ENCODE measurements at places on chromosomes 5 and 9.

- DNase-seq, result no peak
These were observed 1241.5 kb upstream of the WWC1 start for GRCh38 chr5:167049771-167050567.

DNA sequence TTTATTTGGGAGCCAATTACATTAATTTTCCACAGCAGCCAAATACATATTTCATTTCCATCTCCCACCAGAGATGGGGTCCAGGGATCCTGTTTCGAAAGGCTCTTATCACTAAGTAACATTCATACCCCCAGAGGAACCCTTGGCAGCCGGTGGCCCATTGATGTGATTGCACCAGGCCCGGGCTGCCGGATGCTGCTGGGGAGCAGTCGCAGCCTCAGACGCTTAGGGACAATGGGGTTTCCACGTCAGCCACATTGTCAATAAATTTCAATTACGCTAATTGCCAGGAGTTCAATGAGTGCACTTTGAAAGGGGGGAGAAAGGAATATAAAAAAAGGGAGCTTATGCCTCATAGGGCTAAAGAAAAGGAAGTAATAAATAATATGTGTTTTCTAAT lies 478.8 kb upstream of the ADAMTS16 start:
- no peak for DNase-seq

DNA sequence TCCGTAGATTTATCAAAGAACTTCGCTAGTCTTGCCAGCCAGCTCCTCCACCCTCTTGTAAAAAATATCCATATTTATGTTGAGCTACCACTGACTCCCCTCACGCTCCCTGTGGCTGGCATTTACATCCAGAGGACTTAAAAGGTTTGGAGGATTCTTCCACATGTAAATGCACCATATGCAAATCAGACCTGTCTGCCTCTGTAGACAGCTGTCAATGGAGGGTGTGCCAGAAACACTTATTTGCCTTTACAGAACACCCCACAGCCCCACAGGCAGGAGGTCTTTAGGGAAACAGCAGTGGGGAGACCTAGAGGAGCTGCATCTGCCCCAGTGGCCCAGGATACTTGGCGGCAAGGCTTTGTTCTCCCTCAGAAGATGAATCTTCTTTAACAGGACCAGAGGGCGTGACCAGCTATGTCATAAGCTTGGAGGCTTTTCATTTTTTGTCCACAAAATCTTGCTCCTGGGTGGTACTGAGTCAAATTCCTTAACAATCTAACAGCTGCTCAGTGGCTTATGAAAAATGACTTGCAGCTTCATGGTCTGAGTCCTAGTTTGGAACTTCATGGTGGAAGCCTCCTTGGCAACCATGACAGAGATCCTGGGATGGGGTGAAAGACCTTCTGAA lies 535.8 kb downstream of the EBF1 start:
- DNase-seq, result no peak

GRCh38 chr5:113060408-113061025 lies 83.9 kb downstream of the DCP2 start:
- no peak for DNase-seq

- no peak for DNase-seq
These were observed 53.7 kb upstream of the PIP5K1B start for GRCh38 chr9:68651280-68651893.

DNA sequence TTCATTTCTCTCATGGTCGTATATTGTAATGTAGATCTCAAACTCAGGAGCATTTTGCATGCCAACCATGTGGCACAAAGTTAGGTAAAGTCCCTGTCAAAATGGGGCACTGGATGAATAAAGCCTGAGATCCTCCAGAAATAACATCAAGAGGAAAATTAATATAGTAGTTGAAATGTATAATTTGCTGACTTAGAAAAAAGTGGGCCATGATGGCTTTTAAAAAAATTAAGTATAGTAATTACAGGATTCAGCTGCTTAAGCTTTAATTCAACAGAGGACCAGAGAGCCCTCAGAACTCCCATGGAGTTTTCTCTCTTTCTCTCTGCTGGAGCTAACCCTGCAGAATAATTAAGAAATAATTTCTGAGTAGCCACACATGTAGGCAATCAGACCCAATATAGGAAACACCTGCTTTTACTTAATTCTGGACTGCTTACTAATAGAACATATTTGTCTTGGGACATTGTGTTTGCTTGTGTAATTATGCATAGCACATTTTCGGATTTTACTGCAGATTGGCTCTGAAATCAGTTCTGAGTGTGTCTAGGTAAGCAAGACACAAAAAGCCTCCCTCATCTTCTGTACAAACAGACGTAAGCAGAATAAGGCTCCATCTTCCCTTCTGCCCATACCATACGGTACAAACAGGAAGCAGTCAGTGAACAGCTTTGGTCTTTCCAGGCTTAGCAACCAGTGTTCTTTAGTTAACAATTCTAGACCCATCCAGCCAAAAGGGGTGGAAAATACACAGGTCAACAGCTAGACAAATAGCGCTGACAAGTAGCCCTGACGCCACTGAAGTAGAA lies 26.5 kb upstream of the PCSK1 start:
- no peak for DNase-seq

GRCh38 chr9:137462986-137463930 lies 4.1 kb upstream of the NSMF start:
- DNase-seq, result no peak

DNA sequence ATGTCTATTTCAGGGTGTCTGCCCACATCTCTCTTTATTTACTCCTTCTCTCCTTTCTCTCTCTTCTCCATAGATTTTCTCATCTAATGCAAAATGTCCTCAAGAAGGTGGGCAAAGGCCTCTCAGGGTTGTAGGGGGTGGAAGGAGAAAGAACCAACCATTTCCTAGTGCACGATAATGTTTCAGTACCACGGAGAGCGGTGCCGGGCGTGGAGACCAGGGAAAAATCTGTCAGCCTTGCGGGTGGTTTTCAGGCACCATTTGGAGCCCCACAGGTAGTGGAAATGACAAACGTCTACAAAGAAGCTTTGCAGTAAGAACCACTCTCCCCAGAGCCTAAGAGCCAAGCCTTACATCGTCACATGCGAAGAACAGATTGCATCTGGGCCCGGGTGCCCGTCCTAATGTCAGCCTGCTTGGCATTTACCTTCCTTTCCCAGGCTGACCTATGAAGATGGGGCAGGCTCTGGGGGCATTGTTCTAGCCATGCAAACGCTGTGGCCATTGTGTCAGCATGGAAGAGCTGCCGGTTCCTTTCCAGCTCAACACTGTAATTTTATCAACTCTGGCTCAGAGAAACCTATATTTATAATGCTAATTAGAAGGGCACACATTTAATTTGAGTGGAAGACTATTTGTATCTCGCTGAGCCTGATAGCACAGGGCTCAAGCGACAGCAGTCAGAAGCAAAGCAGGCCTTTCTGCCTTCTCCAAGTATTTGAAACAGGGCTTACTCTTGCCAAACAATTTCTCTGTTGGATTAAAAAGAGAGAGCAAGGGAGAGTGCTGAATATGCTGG lies 430.1 kb upstream of the WWC1 start:
- DNase-seq, result no peak

DNA sequence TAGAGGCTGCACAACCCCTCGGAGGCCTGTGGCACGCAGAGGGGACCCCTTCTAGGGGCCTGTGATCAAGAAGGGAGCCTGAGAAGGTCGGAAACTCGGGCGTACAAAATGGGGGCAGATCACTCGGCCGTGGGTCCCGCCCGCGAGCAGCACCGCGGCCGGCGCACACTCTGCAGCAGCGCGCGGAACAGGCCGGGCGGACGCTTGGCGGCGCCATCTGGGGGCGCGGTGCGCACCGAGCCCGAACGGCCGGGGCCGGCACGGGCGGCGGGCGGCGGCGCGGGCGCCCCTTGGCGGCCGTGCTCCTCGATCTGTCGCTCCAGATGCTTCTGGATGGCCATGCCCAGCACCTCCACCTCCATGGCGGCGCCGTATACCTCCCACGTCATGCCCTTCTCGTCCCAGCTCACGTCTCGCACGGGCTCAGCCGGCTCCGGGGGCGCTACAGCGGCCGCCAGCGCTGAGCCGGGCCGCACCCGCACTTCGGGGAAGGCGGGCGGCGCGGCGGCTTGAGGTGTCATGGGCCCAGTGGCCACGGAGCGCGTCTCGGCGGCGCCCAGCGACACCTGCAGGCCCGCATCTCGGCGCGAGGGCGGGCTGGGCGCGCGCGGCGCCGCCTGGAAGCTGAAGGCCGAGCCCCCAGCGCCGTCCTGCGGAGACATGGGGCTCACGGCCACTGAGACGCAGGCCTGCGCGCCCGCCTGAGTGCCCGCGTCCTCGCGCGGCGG lies 13.1 kb downstream of the GPRIN1 start:
- no peak for DNase-seq

DNA sequence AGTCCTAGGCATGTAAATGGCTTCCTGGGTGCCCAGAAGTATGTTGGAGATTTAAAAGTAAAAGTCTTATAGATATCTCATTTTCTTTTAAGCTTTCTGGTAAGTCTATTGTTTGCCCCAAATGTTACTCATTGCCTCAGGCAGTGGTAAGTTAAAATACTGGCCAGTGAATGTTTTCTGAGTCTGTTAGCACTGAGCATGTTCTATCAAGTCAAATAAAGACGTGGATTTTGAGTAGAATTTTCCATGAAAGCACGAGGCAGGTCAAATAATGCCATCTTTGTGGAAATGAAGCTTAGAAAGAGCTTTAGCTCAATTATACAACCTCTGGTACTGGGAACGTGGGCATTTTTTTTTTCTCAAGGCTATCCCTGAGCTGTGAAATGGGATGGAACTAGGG lies 651.3 kb upstream of the ACO1 start:
- no peak for DNase-seq

DNA sequence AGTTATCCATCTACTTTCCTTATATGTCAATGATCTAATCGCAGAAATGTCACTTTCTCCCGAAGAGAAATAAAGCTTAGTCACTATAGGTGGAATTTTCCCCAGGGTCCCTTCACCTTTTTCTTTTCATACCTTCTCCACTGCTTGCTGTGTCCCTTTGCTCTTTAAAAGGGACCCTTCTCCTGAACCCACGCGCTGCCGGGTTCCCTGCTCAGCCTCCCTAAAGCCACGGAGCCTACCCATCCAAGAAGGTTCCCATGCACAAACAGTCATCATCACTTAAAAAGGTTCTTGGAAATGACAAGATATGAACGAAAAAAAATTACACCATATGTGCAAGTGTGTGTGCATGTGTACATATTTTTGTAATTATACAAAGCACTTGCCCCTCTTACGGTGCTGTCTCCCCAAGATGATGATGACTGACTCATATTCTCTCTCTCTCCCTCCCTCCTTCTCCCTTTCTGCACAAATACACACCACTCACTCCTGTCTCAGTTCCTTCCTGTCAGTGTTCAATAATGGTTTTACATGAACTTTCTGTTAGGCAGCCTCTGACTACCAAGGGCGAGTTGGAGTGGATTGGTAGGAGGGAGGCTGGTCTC lies 1.5 kb upstream of the PTPRD start:
- DNase-seq, result no peak

DNA sequence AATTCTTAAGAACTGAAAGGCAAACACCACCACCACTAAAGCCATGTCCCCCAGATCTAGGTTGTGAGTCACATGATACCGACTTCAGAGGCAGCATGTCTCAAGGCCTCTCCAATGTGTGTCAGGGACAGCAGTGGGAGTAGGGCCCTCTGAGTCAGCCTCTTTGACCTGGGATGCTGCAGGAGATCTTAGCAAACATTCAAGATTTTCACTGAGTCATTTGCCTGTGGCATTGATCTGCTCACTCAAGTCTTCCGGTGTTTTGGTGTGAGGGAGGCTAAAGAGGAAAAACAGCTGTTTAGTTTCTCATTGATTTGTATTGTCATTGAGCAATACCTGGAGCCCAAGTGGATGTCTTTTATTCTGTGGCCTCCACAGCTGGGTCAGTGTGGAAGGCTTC lies 36.1 kb downstream of the TMC1 start:
- no peak for DNase-seq

- DNase-seq, result no peak
These were observed 57.9 kb downstream of the DOCK8 start for GRCh38 chr9:272251-273213.

DNA sequence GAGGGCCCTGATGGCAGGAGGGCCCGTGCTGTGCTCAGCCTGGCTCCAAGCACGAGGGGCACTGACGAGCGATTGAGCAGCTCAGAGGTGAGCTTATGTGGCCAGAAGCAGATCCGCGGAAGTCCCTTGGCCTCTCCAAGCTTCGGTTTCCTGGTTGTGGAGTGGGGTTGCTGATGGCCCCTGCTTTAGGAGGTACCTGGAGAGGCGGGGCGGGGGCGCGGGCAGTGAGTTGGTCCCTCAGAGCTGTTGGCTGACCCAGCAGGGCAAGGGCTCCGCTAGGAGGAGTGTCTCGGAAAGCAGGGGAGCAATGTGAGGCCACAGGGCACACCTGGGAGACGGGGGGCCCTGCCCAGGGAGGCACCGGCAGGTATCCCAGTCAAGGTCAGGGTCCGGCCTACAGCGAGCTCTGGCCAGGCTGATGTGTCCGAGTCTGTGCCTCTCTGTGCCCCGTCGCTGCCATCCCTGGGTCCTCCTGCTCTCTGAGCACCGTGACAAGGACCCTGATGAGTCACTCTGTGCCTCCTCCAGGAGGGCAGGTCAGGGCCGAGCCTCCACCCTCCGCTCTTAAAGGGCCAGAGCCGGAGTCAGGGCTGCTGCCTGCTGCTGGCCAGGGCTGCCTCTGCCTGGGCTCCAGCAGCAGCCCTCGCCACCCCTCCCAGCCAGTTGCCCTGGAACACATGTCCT lies 14.8 kb downstream of the NCS1 start:
- DNase-seq, result no peak

DNA sequence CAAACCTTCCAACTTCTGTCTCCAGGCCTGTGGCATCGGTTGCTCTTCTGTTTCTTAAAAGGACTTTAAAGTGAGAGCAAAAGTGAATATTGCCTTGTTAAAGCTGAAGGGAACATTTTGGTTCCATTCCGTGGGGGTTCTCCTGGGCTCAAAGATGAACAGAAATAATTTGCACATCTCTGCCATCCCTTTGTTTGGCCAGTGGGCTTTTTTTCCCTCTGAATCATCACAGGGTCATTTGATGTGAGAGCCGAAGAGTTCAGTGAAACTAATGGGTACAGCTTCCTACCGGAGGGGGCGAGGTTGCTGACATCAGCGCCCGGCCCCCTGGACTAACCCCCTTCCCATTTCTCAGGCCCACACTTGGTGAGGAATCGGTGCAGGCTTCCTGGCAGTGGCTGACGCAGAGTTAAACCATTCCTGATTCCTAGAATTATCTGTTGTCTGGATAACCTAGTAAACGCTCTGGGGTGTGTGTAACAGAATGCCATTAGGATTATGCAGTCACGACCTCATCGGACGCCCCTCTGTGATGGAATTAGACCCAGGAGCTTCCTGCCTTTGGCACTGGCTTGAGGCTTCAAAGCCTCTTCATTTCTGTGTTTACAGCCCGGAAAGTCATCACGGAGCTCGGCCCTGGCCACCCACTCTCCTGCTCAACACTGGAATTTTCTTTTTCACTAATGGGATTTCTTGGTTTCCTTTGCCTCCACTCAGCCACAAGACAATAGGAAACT lies 61.6 kb upstream of the RPL26L1 start:
- no peak for DNase-seq

DNA sequence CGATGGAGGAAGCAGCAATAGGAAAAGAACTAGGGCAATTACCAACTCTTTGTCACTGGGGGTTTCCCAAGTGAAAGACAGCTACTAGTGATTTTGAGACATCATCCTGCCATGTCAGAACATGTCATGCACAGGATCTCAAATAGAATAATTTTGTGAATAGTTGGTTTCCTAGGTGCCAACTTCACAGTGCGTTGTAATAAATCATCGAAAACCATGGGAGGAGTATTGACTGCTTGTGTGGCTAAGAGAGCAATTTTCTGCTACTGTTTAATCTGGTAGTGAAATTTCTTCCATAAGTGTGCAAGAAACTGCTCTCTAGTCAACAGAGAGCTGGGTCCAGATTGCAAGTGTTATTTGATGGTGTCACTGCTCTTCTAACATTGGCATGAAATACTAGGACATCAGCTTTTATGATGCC lies 168.6 kb downstream of the NNT start:
- DNase-seq, result no peak

GRCh38 chr9:36025746-36026145 lies 11.0 kb upstream of the RECK start:
- DNase-seq, result no peak
